ENCODE measurements at places on chromosomes 2 and 18.
A peak's percentile ranks its signal among the peaks of the same experiment; 100 is the strongest.

DNA sequence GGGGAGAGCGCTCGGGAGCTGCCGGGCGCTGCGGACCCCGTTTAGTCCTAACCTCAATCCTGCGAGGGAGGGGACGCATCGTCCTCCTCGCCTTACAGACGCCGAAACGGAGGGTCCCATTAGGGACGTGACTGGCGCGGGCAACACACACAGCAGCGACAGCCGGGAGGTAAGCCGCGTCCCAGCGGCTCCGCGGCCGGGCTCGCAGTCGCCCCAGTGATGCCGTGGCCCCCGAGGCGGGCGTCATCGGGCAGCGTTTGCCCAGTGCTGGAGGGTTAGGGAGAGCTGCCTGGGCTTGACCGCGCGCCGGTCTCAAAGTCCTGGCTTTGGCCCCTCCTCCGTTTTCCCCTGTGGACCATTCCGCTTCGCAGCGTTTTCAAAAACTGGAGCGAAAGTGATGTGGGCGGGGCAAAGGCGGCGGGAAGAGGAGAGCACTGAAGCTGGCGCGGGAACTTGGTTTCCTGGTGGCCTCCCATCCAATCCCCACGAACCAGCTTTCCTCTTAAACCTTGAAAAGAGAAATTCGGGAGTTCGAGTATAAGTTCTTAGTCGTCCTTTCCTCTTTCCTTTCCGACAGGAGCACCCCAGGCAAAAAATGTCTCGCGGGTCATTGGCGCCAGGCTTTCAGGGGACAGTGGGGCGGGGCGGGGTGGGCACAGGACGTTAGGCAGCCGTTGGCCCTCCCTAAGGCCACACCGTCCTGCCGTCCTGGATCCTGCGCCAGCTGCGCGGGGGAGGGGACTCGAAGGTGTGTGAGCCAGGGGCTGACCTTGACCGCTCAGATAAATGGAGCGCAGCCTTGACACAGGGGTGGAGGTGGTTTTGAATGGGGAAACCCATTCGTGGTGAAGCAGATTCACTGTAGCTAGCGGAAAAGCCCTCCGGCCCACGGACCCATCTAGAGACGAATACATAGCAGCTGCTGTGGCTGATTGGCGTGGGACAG is 821 bp downstream of the TYMS start:
- DNase-seq: peak; percentile 86

GRCh38 chr2:65722028-65722778 is 289.8 kb upstream of the SPRED2 start:
- DNase-seq: no peak

GRCh38 chr2:85994421-85994777 is 105.6 kb upstream of the ST3GAL5 start:
- no peak for DNase-seq

GRCh38 chr18:71707985-71708500 is 836.1 kb downstream of the CBLN2 start:
- DNase-seq: no peak

- DNase-seq: no peak
Observed at GRCh38 chr18:48882379-48882778, 68.4 kb downstream of the SMAD7 start.

DNA sequence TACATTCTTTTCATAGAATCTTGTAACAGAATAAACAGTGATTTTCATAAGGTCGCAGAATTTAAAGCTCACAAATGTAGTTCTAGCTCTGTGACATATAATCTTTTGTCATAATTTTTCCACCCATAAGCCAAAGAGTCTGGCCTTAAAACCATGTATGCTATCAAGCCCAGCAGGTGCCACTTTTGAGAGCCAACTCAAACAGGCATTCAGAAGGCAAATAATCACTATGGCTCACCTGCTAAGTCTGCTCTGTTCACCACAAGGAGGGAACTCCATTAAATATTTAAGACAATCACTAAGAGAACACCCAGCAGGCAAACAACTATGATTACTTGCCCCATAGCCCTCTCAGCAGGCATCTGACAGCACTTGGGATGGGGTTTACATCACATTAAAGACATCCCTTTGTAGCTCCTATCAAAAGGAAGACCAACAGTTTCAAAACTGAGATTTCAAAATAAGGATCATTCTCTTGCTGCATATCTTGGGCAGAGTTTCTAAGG is 241.6 kb downstream of the PDE11A start:
- DNase-seq: no peak

DNA sequence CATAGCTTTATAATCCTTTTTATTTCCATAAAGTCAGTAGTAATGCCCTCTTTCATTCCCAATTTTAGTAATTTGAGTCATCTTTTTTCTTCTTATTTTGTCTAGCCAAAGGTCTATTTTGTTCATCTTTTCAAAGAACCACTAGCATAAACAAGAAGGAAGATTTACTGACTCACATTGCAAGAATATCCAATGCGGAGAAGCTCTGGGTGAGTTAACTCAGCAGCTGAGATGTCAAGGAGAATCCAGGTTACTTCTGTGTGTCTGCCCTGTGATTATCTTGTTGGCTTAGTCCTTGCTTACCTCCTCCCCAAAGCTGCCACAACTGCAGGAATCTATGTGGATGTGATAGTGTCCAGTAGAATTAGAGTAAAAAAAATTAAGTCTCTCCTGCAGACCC is 311.4 kb upstream of the NCKAP5 start:
- DNase-seq: no peak

DNA sequence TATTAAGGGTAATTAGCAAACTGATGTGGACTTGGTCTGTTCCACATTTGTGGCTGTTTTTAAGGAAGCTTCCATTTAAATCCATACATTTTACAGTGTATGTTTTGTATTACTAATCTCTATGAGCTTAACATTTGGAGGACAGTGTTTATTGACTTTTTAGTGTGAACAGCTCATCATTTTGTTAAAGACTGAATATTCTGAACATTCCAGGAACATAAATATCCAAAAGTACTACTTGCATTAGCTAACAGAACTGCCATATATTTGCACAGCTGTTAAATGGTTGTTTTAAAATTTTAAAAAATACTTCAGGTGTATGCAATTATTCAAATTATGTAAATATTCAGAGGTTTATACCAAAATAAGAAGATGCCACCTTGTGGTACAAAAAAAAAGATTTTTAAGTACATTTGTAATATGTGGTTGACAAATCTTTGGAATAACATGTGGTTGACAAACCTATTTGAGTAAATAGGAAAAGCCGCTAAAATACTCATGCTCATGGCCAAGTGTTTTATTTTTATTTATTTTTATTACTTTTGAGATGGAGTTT is 439.7 kb upstream of the FANCL start:
- no peak for DNase-seq

DNA sequence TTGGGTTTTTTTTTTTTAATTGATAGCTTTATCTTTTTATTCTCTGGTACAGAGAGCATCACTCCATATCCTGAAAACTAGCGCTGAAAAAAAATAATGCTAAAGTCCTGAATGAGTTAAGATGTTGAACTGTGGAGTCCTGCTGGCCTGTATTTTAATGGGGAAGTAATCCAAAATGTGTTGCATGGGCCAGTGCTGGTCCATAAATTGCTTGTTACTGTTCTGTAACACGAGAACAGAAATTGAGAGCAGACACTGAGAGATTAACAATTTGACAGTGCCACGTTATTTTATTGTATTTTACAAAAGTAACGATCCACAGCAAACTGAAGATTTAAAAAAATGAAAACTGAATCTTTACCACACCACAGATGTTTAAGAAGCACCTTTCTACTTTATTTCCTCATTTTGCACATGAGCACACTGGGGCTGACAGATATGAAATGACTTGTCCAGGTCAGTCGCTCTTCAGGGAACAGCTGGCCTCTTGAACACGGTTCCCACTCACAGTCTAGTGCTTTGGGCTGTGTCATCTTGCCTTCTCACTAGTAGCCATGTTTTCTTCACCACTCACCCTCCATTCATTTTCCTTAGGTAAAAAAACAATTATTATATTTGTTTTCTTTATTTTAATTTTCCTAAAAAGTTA is 35.3 kb downstream of the ZCCHC2 start:
- DNase-seq: no peak

GRCh38 chr2:73740767-73741166 is 3.6 kb upstream of the TPRKB start:
- no peak for DNase-seq

GRCh38 chr2:47307066-47307465 is 95.9 kb upstream of the MSH2 start:
- DNase-seq: no peak

- DNase-seq: no peak
Observed at GRCh38 chr2:106187273-106187891, 6.7 kb downstream of the UXS1 start.

DNA sequence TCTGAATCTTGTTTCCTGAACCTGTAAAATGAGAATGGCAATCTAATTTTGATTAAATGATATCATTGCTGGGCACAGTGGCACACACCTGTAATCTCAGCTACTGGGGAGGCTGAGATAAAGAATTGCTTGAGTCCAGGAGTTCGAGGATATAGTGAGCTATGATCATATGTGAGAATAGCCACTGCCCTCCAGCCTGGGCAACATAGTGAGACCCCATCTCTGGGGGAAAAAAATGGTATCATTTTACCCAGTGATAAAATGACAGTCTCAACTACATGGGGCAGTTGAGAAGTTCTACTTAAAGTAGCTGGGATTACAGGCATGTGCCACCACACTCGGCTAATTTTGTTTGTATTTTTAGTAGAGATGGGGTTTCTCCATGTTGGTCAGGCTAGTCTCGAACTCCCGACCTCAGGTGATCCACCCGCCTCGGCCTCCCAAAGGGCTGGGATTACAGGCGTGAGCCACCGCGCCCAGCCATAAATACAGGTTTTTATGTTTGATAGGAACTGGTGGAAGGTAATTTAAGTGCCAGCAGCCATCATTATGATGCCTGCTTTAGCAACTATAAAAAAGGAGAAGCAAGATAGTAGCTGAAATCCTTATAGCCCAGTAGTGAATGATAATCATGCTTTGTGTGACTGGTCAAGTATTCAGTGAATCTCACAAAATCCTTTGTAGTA is 17.0 kb downstream of the BZW1 start:
- DNase-seq: no peak

DNA sequence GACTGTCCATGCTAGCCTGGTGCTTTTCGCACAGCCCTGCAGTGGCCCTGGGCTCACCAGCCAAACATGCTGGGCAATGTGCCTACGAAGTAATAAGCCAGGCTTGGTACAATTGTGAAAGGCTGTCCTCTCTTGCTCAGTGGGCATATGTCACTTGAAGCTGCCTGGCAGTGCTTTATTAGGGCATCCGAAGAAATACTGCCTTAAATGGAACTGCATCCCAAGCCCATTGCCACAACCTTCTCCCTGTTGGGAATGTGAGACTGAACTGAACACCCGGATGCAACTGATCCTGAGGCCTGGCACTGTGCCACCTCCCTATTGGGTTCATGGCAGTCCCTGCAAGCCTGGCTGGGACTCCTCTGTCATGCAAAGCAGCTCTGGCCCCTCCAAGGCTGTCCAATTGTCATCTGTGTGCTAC is 15.9 kb downstream of the CAPG start:
- DNase-seq: no peak
